ENCODE measurements at places on chromosomes 6 and 20. TPM values are rescaled to one million over a fixed set of nuclear protein-coding genes. Genes with fewer than 3 reads are reported as not detected.

BPIFB1 gene
- polyA plus RNA-seq = not detected

KIAA1755 gene
- 2.9 TPM for polyA plus RNA-seq

TMEM200A gene
- polyA plus RNA-seq = not detected

FNDC11 gene
- 0.29 TPM for polyA plus RNA-seq

ATP6V1G2 gene
- polyA plus RNA-seq = 2.5 TPM

PLN gene
- polyA plus RNA-seq = 764 TPM

TP53TG5 gene
- polyA plus RNA-seq = 0.43 TPM

C20orf144 gene
- polyA plus RNA-seq = 0.03 TPM

DCBLD1 gene
- polyA plus RNA-seq = 3.3 TPM

RBM38 gene
- 104 TPM for polyA plus RNA-seq

Data from heart right ventricle (tissue), 16 donors.